ENCODE measurements at places on chromosomes 16 and 17.

- no peak for DNase-seq
Measured at GRCh38 chr17:49576917-49577649, 1.4 kb downstream of the NXPH3 start.

DNA sequence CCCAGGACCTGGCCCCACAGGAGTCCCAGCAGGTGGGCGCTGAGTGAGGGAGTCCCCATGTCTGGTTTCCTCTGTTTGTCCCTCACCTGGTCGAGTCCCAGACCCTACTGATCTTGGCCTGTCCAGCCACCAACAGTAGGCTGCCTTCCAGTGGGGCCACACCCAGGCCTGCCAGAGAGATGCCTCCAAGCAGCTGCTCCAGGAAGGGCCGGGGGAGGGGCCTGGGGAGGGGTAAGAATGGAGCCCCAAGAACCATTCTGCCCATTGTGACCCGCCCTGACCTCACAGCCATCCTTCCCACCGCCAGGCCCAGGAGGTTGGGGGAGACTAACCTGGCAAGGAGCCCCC is 736 bp downstream of the SPATA20 start:
- no peak for DNase-seq

DNA sequence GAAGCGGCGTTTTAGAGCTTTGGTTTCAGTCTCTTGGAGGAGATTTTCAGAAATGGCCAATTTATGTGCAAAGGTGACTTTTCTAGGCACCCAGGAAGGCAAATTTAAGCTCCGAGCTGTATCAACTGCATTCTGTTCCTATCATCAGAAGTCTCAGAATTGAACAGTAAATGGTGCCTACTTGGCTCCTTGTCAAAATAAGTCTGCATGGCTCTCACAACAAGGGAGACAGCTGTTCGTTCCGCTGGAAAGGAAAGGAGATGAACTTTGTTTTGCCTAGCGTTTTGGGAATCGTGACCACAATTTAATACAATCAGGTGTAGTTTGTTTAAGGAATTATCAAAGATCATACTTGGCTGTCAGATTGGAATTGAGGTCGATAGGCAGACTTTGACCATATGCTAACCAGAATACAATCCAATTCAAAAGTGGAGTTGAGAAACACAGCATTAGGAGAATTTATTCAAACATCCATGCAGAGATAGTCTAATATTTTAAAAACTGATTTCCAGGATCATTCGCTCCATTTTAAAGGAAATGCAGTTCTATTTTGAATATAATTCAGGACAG is 139.4 kb downstream of the CPPED1 start:
- DNase-seq: no peak

GRCh38 chr16:29730649-29731048 is 15.1 kb downstream of the C16orf54 start:
- no peak for DNase-seq

GRCh38 chr17:21376759-21377690 is 868 bp downstream of the KCNJ12 start:
- no peak for DNase-seq

GRCh38 chr16:21986692-21987246 is 14.1 kb downstream of the PDZD9 start:
- no peak for DNase-seq

DNA sequence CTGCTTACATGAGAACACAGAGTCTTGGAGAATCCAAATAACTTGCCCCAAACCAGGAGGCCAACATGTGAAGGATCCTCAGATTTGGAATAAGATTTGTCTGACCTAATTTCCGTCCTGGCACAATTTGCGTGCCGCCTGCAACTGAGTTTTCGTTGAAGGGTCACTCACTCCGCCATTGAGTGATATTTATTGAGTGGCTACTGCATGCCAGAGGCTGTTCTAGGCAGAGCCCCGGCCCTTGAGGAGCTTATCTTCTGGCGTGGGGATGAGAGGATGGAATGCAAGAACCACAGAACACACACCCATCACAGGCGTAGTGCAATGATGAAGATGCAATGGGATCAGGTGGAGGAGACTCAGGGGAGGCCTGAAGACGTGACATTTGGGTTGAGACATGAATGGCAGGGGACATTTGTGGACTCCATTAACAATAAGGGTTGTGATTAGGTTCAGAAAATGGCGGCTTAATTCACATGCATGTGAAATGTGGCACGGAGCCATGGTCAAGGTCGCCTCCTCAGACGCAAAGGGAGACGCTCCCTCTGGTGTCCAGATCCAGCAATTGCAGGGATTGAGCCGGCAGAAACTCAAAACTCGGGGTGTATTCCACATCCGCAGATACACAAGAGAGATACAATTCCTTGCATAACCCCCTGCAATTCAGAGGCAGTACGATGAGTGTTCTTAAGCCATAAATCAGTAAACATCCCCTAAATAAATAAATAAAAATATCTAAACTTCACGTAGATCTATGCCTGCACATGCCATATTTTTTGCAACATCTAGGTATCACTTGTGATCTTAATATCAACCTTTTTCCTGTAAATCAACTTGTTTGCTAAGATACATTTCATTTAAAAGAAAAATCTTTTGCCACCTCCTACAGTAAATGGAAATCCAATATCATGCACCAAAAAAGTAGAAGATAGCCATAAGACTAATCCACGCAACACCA is 57.9 kb upstream of the CACNG4 start:
- peak; percentile 76 for DNase-seq

GRCh38 chr17:45983614-45984310 is 15.3 kb upstream of the STH start:
- no peak for DNase-seq

GRCh38 chr16:14407786-14408399 is 222.2 kb downstream of the PARN start:
- no peak for DNase-seq

DNA sequence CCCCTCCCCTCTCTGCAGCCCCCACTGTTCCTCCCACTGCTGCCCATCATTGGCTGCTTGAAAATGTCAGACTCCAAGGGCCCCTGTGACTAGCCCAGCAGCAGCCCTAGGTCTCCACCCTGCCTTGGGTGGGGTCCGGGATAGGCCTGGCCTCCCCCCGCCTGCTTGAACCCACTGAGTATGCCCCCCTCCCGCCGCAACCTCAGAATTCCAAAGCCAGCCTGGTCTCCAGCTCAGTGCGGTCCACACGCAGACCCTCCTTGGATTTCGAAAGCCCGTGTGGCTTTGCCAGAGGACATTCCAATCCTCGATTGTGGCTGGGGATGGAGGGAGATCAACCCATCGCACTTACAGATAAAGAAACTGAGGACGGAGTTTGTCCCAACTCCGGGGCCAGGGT is 6.4 kb downstream of the DPEP1 start:
- no peak for DNase-seq

DNA sequence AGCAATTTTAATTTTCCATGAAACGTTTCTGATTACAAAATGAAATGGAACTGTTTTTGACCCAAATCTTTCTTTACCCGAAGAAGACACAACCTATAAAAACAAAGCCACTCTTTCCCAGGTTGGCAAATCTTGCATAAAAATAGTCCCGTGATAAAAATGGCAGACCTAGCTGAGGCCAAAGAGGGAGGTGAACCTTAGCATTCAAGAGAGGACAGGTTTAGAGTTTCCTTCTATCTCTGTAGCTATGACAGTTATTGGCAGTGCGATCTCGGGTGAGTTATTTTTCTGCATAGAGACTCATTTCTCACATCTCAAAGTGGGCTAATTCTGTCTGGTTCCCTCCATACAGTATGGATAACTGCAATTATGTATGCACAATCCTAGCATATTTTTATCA is 241.4 kb downstream of the MAP2K6 start:
- DNase-seq: no peak

DNA sequence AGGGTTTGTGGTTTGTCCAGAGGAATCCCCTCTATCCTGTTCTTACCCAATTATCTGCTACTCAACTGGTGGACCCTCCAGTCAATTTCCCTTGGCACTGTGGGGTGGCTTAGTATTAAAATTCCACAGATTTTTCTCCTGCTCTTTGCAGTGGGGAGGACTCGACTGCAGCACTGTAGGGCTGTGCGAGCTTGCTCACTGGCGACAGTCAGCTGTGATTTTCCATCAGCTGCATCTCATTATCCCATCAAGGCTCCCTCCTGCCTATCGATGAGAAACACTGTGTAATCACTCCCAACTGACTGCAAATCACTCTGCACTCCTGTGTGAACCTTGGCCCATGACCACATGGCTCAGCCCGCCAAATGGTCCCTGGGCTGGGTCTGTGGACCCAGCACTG is 90.5 kb upstream of the MAF start:
- DNase-seq: no peak

Data from activated CD4-positive, alpha-beta T cell treated with anti-CD3 and anti-CD28 coated beads, Interleukin-10, Interleukin-2, amounts not matched to agents 100 ng/mL and 50 ng/mL, durations not matched to agents 16 hours and 8 hours (primary cell).